CD4-positive, alpha-beta T cell (primary cell): ENCODE measurements at places on chromosomes 1 and 21. TPM values are rescaled to one million over a fixed set of nuclear protein-coding genes. Genes with fewer than 3 reads are reported as not detected.

GRCh38 chr1:58447886-58448285, 98.6 kb downstream of the OMA1 start:
- H3K27ac ChIP-seq = no peak overlapping the region
- no peaks in the 10 kb centered on the region for H3K27me3 ChIP-seq
- no peaks in the 10 kb centered on the region for H3K36me3 ChIP-seq
- H3K4me3 ChIP-seq = no peak overlapping the region
- H3K4me1 ChIP-seq = no peaks in the 10 kb centered on the region
- no peak for DNase-seq

GRCh38 chr1:152118915-152119314, 3.7 kb upstream of the TCHH start:
- no peak for DNase-seq
- H3K4me3 ChIP-seq = no peak overlapping the region

GRCh38 chr1:89974256-89974655, 20.7 kb upstream of the ZNF326 start:
- no peak overlapping the region for H3K27ac ChIP-seq
- no peak overlapping the region for H3K4me3 ChIP-seq
- no peaks in the 10 kb centered on the region for H3K27me3 ChIP-seq
- no peaks in the 10 kb centered on the region for H3K4me1 ChIP-seq
- no peak for DNase-seq

Gene GJB4
- not detected for total RNA-seq

Gene CAMK2N1
- total RNA-seq = 2.3 TPM

Gene CFH
- 3.6 TPM for total RNA-seq

DNA sequence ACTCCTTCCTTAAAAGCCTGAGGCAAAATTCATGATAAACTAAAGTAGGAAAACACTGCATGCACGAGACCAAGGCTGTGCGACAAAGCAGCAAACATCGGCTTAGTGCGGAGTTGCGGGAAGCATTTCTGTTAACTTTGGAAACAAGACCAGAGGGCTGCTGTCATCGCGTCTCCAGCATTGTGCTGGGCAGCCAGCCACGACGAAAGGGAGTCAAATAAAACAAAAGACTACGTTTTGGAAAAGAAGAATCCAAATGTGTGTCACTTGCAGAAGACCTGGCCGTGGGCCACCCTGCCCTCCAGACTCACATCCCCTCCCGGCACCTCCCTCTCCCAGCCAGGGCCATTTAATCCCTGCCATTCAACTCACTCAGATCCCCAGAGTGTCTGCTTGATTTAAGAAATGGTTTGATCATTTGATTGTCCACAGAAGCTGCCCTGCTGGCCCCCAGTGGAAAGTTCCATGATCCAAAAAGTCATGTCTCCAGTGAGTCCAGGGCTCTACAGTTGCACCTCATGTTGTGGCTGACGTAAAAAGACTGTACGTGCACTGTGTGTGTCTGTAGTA, 2.4 kb upstream of the KRTAP10-11 start:
- no peaks in the 10 kb centered on the region for H3K36me3 ChIP-seq
- H3K4me3 ChIP-seq = no peak overlapping the region
- no peaks in the 10 kb centered on the region for H3K27me3 ChIP-seq
- DNase-seq = no peak
- no peak overlapping the region for H3K27ac ChIP-seq

DNA sequence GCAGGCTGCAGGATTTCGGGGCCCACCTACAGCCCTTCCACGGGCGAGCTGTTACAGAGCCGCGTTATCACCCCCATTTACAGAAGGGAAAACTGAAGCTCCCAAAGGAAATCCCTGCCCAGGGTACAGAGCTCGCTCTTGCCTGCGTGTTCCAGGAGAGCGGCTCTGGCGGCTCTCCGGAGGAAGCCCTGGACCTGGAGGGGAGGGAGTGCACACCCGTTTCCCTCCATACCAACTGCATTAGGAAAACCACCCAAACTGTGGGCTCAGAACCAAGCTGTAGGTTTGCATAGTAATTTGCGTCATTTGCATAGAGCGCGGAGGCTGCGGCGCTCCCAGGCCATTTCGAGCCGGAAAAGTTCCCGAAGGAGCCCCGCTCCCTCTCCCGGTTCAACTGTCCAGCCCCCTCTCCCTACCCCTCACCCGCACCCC, 24.7 kb upstream of the ADGRB2 start:
- peak overlapping the region; percentile 90 for H3K4me3 ChIP-seq
- no peaks in the 10 kb centered on the region for H3K36me3 ChIP-seq
- no peak for DNase-seq
- H3K4me1 ChIP-seq = peaks cover 19% of the 10 kb centered on the region
- no peaks in the 10 kb centered on the region for H3K27me3 ChIP-seq
- peak overlapping the region; percentile 86 for H3K27ac ChIP-seq

Gene GJA4
- not detected for total RNA-seq

Gene ATAD3C
- 0.28 TPM for total RNA-seq

DNA sequence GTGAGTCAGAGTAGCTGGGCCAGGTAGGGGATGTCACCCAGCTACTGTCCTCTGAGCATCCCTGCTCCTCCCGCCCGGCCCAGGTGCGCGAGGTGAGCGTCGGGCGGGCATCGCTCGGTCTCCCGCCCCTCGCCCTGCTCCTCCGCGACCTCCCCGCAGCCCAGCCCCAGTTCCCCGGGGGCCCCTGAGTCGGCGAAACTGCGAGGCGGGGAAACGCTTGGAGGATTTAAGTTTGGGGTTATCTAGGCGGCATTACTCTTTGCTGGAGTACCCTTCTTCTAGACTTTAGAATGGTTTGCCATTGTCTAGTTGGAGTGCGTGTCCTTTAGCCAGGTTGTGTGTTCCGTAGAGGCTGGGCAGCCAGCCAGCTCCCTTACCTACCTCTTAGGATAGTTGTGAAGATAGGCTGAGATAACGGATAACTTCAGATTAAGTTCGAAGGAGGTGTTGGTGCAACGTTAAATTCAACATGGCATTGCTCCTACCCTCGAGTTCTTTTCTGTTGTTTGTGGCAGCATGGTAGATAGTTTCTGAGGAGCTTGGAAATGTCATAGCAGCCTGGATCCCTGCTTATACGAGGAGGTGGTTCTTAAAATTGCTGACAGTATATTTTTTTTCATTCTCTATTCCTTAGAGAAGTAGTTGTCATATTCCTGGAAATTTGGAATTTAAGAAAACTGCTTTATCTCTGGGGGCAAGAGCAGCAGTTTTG, 697 bp downstream of the AGO3 start:
- H3K4me1 ChIP-seq = peaks cover 19% of the 10 kb centered on the region
- no peaks in the 10 kb centered on the region for H3K27me3 ChIP-seq
- no peak for DNase-seq

DNA sequence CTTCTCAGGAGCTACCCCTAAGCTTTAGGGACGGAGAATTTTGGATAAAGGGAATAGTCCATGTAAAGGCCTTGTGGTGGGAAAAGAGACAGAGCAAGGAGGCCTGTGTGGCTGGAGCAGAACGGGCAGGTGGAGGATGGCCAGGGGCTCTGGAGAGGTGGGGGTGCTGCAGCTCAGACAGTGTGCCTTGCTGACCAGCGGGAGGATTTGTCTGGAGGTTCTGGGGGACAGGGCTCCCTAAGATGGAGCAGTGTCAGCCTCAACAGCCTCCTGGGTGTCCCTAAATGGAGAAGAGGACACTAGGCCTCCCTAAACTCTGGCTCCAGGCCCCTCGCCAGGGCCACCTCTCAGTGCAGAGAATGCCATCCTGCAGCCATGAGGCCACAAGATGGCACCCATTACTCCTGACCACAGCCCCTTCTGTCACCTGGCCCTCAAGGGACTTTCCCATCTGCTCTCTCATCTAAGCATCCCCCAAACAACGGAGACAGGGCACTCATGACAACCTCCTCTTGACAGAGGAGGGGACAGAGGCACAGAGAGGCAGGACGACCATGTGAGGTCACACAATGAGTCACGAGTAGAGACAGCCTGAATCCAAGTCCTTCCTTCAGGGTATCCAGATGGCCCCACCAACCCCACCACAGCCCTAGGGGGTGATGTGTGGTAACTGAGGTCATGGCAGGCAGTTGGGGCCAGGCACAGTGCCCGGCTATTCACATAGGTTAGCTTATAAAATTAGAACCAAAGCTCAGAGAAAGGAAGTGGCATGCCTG, 94.7 kb downstream of the DMRTB1 start:
- H3K4me1 ChIP-seq = no peaks in the 10 kb centered on the region
- no peak overlapping the region for H3K4me3 ChIP-seq
- H3K27ac ChIP-seq = no peak overlapping the region
- no peaks in the 10 kb centered on the region for H3K36me3 ChIP-seq
- no peak for DNase-seq

GRCh38 chr1:173134800-173135199, 72.3 kb downstream of the TNFSF4 start:
- no peaks in the 10 kb centered on the region for H3K36me3 ChIP-seq
- no peaks in the 10 kb centered on the region for H3K27me3 ChIP-seq
- no peaks in the 10 kb centered on the region for H3K4me1 ChIP-seq
- DNase-seq = no peak
- no peak overlapping the region for H3K27ac ChIP-seq
- no peak overlapping the region for H3K4me3 ChIP-seq
